ENCODE measurements at places on chromosomes 1 and 21. TPM values are rescaled to one million over a fixed set of nuclear protein-coding genes. Genes with fewer than 3 reads are reported as not detected.

CR1 gene
- total RNA-seq = not detected

BEND5 gene
- not detected for total RNA-seq

LRRC38 gene
- total RNA-seq = not detected

MAGI3 gene
- 6.9 TPM for total RNA-seq

RXRG gene
- not detected for total RNA-seq

SLFNL1 gene
- 0.03 TPM for total RNA-seq

CELA3B gene
- not detected for total RNA-seq

MRPL20 gene
- total RNA-seq = 150 TPM

RRP1 gene
- 26.5 TPM for total RNA-seq
